ENCODE measurements at places on chromosomes 3 and 15.

GRCh38 chr15:100042558-100042957, 299.2 kb downstream of the ADAMTS17 start:
- DNase-seq: no peak

- DNase-seq: no peak
Measured at GRCh38 chr15:71853543-71853942, 43.2 kb downstream of the NR2E3 start.

GRCh38 chr15:77599899-77600298, 32.8 kb downstream of the LINGO1 start:
- DNase-seq: peak; percentile 97

GRCh38 chr15:82140886-82141285, 95.1 kb upstream of the MEX3B start:
- DNase-seq: no peak

DNA sequence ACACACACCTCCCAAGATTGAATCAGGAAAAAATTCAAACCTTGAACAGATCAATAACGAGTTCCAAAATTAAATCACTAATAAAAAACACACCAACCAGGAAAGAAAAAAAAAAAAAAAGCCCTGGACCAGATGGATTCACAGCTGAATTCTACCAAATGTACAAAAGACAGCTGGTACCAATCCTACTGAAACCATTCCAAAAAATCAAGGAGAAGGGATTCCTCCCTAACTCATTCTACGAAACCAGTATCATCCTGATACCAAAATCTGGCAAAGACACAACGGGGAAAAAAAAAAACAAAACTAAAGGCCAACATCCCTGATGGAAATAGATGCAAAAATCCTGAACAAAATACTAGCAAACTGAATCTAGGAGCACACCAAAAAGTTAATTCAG, 54.4 kb upstream of the SLC12A8 start:
- no peak for DNase-seq

DNA sequence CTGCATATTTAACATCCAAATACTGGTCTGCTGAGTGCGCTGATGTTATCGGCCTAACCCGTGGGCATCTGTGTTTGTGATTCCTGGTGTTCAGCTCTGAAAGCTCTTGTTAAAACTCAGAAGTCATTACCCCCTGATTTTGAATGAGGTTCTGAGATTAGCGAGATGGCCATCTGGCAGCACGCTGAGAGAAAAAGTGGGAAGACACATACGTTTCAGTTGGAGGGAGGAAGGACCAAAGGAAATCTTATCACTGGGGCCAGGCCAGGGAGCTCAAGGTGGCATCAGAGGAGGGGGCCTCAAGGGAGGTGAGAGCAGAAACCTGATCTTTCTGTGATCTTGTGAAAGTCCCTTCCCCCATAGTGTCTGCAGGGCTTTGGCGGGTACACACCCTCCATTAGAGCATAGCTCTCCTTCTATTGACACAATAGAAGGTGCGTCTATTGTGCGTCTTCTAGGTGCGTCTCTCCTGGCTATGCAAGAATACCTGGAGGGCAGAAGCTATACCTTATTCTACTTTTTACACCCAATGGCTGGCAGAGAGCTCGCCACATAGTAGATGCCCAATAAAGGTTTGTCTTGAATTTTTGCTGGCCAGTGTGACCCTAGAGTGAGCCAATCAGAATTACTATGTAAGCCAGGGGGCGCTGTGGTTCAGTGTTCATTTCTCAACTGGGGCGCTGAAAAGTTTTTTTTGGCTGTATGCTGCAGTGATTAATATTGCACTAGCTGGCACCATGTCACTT, 182.4 kb downstream of the SHQ1 start:
- no peak for DNase-seq

GRCh38 chr3:43858294-43858701, 167.6 kb downstream of the ABHD5 start:
- DNase-seq: no peak

DNA sequence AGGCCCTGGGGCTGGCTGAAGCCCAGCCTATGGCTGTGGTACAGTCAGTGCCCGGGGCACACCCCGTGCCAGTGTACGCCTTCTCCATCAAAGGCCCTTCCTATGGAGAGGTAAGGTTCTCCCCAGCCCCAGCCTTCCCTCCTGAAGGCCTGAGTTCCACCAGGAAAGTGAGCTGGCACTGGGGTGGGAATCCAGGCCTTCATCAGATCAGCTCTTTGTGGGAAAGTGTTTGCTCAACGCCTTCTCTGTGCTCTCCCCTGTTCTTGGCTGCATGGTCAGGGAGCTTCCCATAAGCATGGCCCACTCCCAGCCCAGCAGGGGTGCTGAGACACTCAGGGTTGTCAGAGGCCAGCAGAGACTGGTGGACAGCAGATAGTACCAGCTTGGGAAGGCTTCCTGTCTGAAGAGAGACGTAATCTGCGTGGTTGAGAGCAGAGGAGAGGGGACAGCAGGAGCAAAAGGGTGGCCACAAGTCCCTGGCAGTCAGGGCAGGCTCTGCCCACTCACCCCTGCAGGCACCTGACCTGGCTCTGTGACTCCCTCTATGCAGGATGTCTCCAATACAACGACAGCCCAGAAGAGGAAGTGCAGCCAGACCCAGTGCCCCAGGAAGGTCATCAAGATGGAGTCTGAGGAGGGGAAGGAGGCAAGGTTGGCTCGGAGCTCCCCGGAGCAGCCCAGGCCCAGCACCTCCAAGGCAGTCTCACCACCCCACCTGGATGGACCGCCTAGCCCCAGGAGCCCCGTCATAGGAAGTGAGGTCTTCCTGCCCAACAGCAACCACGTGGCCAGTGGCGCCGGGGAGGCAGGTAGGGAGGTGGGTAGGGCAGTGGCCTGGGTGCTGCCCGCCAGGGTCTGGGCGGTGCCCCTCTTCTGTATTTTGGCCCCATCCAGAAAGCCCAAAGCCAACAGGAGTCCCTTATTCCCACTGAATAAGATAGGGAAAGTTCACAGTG, 38.4 kb downstream of the PML start:
- no peak for DNase-seq

DNA sequence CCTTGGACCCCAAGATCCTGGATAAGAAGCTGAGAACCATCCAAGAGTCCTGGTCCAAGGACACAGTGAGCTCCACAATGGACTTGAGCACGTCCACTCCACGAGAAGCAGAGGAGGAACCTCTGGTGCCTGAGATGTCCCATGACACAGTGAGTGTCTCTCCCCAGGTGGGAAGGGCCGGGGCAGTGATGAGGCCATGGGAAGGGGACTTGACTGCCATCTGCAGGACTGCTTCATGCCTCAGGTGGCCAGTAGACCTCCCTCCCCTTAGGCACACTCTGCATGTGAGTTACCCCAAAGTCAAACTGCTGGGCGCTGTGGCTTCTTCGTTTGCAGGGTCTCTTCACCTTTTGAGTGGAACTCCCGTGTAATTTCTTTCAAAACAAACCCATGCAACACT, 59.7 kb downstream of the CCDC33 start:
- DNase-seq: no peak

GRCh38 chr3:44050101-44050500, 191.6 kb upstream of the TOPAZ1 start:
- DNase-seq: no peak

DNA sequence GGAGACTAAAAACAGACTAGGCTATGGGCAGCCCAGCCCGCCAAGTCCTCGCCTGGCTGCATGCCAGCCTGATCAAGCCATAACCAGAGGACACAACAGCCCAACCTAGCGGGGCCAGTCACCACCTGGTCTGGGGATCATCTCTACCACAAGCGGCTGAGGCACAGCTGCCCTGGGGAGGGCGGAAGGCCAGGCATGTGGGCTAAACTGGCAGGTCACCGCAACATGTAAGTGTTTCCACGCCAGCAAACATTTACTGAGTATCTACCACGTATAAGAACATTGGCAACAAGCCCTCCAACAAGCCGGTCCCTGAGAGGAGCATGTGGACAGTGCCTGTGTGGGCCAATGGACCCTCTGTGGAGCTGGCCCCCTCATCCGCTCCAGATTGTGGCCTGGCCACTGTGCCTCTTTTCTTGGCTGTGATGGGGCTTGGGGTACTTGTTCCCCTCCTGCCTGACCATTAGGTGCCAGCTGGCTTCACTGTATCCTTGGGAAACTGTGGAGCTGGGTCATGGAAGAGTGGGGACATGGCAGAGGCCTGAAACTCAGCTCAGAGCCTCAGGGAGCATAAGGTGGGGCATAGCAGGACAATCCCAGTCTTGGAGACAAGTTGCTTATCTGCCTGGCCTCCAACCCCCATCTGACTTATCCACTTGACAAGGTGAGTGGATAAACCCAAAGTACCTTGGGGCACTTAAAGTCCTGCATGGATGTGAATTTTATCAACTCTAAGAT, 9.0 kb downstream of the UBXN7 start:
- no peak for DNase-seq

DNA sequence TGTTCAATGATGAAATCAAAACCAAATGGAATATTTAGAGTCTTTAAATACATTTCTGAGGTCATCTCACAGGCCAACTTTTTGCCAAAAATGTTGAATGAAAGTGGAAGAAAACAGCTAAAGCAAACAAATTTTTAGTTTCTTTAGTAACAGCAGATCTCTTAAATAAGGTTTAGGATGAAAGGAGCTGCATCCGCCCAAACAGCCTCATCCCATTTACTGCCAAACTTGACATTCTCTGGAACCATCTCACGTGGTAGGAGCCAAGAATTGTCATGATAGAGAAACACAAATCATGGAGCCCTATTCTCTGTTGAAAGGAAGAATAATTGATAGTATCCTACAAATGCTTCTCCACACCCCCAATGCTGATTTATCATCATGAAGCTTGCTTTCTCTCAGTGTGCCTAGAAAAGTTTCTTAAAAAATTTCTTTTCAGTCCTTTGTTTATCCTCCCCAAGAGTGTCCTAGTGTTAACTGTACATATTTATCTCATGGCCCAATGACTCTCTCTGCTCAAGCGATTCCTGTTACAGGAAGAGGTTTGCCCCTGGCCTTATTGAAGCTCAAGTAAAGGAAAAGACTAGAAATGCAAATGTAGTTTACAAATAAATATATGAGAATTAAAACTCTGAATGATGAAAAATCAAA, 23.4 kb downstream of the SLC9A9 start:
- DNase-seq: no peak

- no peak for DNase-seq
Measured at GRCh38 chr3:157953565-157953964, 152.7 kb downstream of the SHOX2 start.

DNA sequence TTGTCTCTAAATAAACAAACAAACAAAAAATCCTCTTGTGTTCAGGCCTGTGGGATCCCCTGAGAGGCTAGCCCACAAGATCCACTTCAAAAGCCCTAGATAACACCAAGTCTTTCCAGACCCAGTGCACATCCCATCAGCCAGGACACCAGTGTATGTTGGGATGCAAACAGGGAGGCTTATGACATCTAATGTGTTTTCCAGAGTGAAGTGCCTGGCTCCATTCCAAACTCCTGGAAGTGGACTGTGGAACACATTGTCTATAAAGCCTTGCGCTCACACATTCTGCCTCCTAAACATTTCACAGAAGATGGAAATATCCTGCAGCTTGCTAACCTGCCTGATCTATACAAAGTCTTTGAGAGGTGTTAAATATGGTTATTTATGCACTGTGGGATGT, 57.0 kb downstream of the MLH1 start:
- DNase-seq: no peak

DNA sequence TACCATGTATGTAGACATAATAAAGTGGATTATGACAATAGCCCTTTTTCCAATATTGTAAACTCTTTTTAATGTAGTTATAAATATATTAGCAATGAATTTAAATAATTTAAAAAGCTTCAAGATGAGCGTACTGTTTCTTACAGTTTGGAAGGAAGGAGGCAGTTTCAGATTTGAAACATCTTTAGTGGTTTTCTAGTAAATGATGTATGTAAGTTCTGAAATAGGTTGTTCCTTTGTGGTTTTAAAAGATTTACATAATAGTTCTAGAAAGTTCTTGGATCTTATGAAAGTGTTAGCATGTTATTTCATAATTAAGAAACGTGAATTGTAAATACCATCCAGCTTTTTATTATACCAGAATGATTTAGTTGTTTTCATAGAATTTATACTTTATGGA, 16.0 kb downstream of the DNAJC19 start:
- no peak for DNase-seq

DNA sequence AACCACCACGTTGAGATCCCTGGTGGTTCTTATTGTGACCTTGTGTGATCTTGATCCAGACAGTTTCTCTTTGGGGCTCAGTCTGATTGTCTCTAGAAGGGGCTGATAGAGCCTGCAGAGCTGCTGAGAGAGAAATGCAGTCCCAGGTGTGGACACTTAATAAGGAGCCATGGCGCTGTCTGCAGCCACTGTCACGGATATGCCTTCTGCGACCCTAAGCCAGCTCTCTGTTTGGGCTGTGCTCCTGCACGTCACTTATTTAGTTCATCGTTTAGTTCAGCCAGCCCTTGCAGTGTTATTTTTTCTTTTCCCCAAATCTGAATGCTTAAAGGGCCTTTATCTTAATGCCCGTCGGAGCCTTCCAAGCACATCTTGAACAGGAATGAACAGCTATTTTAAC, 12.0 kb downstream of the SLC6A1 start:
- DNase-seq: no peak

- DNase-seq: no peak
Measured at GRCh38 chr3:69096299-69096698, 11.6 kb downstream of the ARL6IP5 start.

- no peak for DNase-seq
Measured at GRCh38 chr3:115648559-115648958, 25.2 kb downstream of the GAP43 start.

DNA sequence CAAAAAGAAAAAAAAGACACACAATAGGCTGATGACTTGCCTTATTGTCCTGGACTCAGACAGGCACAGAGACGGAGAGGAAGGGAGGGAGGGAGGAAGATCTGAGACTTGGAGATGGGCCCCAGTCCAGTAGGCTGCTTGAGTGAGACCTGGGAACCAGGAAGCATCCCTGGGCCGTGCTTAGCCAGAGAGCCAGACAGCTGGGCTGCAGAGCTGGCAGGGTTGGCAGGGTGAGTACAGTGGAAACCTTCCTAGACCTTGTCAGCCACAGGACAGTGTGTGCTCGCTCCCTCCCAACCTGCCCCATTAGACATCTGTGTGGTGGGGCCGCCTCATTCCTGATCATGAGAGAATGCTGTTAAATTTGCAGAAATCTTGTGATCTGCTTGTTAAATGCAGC, 107.9 kb upstream of the ALDH1A3 start:
- DNase-seq: no peak

DNA sequence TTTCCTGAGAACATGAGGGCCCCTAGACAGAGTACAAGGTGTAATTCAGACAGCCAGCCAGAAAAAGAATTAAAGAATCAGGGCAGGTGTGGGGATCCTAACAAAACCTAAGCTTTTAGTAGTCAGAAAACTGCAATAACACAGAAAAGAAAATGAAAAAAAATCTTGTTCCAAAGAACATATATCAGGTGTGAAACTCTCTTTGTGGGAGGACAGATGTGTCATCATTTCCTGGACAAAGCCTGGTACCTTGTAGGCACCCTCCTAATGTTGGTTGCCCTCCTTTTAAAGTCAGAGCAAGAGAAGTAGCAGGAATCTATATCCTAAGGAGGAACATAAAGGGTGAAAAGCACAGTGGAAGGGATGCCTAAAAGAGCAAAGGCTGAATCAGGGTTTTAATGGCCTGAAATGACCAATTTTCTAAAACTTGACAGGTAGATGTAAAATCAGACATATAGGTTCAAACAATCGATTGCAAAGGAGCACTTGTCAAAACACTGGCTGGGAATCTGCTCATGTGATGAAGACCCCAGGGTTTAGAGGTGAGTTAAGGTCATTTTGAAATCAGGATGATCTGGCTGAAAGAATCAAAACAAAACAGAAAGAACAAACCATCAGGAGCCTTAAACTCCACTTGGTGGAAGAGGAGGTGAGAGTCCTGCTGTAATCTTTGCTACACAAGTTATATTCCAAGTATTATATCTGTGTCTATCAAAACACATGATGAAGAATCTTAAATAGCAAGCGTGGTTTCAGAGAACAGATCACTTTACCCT, 54.9 kb downstream of the TGFBR2 start:
- DNase-seq: no peak

All from NCI-H1436 (cell line).